ENCODE measurements at places on chromosomes 11 and 22.
A peak's percentile ranks its signal among the peaks of the same experiment; 100 is the strongest.

DNA sequence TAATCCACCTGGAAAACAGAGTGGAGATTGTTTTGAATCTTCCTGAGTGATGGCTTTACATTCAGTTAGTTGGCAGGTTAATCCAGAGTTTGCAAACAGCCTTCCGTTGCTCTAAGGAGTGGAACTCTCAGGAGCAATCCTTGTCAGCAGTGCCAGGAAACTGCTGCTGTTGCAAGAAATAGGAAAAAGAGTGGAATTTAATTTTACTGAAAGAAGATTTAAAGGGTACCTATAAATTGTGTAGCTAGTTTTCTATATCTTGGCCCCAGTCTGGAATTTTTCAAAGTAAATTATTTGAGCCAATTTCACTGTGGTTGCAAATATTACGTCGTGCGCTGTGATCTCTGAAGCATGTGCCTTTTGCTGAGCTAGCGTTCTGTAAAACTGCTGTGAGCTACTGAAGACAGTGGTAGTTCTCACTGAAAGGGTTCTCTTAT lies 55.5 kb upstream of the SLC5A12 start:
- no peak for DNase-seq

DNA sequence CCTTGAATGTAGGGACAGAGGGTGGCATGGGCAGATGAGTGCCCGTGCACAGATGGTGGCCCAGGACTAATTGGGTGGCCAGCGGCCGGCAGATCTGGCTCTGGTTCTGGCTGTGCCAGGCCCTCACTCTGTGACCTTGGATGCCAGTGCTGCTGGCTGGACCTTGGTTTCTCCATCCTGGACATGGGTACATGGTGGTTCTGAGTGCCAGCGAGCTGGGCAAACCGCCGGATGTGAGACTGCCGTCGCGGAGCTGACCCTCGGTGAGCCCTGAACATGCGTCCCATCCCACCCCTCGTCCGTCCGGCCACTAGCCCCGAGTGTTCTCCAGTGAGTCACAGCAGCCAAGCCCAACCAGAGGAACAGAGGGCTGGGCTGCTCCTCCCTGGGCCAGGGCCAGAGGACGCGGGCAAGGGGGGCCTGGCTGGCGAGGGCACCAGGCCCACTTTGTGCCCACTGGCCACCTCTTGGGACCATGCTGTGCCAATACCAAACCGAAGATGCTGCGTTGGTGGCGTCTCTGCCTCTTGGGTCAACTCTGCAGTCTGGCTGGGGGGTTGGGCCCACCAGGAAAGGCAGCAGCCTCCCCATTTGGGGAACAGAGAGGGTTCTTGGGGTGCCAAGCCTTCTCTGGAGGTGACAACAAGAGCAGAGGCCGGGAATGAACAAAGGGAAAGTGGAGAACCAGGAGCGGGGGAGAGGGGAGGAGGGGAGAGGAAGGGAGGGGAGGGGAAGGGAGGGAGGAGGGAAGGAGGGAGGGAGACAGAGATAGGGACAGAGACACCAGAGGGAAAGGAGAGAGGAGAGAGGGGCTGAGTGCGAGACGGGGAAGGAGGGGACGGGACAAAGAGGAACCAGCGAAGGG lies 10.7 kb downstream of the LSP1 start:
- peak; percentile 64 for DNase-seq

DNA sequence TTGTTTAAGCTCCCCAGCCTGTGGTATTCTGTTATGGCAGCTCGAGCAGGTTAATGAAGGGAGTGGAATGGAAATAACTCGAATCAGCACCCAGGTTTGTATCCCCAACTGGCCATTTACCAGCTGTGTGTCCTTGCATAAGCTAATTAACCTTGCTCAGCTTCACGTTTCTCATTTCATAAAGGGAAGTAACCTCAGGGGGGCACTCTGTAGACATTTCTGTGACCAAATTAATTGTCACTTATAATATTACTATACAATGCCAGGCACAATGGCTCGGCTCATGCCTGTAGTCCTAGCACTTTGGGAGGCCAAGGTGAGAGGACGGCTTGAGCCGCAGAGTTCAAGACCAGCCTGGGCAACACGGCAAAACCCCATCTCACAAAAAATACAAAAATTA lies 13.8 kb downstream of the ADA2 start:
- DNase-seq: no peak

DNA sequence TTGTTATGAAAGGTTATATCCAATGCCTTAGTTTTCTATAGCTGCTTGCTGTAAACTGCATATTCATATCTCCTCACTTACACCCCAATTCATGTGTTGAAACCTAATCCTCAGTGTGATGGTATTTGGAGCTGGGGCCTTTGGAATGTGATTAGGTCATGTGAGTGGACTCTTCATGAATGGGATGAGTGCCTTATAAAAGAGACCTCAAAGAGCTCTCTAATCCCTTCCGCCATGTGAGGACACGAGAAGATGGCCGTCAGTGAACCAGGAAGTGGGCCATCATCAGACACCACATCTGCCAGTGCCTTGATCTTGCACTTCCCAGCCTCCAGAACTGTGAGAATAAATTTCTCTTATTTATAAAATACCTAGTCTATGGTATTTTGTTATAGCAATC lies 79.3 kb downstream of the CYP2R1 start:
- DNase-seq: no peak

DNA sequence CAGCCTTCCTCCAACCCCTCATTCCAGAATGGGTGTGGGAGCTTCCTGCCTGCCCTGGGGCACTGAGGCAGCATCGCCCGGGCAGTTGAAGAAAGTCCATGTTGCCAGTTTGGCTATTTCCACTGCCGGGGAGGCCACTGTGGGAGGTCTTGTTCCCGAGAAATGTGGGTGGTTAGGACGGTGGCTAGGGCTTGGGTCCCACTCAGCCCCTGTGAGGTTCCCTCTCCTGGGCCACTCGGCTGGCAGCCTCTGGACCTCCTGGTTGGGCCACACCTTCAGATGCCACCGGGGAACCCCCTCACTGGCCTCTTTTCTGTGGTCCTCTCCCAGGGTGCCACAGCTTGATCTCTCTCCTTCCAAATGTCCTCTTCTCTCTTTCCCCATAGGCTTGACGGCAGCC lies 5.1 kb upstream of the PPP6R3 start:
- DNase-seq: no peak

GRCh38 chr11:78564490-78565467 lies 9.9 kb downstream of the NARS2 start:
- peak; percentile 84 for DNase-seq

- DNase-seq: no peak
Measured at GRCh38 chr11:108636222-108636621, 28.6 kb upstream of the DDX10 start.

- no peak for DNase-seq
Measured at GRCh38 chr11:282171-282570, 4.0 kb downstream of the NLRP6 start.

GRCh38 chr11:73271936-73272679 lies at the start of gene P2RY6:
Gene P2RY6 (plus strand): TSS chr11:73272338. CDS start chr11:73296519, 24,181 bp downstream.
- DNase-seq: no peak

DNA sequence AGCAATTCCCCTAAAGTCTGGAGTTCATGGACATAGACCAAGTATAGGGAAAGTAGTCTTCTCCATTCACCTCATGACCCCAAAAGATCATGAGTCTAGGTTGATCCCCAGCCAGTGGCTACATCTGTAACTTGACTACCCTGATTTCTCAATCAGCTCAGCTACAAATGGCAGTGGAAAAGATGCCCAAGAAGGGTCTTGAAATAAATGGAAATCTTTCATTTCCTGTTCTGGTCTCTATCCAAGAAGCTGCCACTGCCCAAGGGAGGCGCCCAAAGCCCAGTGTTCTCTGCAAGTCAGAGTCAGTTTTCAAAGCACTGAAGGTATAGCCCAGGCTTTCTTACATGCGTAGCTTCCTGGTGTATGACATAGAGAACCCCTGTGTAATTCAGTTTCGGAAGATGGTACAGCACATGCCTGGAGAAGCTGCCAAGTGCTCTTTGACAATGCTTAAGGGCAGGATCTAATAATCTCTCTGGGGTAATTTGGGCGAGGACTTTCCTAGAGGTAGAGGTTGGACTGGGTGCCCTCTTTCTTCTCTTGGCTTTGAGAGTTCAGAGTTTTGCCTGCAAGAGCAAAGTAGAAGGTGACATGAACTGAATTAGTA lies 101.1 kb downstream of the ADAMTS15 start:
- DNase-seq: no peak

Data from hematopoietic multipotent progenitor cell treated with erythropoietin and hydrocortisone succinate and interleukin-3 and kit ligand, for 8 days (in vitro differentiated cells).